ENCODE measurements at places on chromosomes 6 and 20.

GRCh38 chr6:27472182-27472616 is 706 bp downstream of the ZNF184 start:
- no peak for DNase-seq

- no peak for DNase-seq
These were observed 34.1 kb downstream of the THEMIS start for GRCh38 chr6:127866766-127867165.

GRCh38 chr6:39490108-39490507 is 167.6 kb upstream of the KCNK16 start:
- DNase-seq = no peak

- no peak for DNase-seq
These were observed 45.7 kb upstream of the TINAG start for GRCh38 chr6:54262499-54262898.
